ENCODE measurements at places on chromosomes 2 and 18.

DNA sequence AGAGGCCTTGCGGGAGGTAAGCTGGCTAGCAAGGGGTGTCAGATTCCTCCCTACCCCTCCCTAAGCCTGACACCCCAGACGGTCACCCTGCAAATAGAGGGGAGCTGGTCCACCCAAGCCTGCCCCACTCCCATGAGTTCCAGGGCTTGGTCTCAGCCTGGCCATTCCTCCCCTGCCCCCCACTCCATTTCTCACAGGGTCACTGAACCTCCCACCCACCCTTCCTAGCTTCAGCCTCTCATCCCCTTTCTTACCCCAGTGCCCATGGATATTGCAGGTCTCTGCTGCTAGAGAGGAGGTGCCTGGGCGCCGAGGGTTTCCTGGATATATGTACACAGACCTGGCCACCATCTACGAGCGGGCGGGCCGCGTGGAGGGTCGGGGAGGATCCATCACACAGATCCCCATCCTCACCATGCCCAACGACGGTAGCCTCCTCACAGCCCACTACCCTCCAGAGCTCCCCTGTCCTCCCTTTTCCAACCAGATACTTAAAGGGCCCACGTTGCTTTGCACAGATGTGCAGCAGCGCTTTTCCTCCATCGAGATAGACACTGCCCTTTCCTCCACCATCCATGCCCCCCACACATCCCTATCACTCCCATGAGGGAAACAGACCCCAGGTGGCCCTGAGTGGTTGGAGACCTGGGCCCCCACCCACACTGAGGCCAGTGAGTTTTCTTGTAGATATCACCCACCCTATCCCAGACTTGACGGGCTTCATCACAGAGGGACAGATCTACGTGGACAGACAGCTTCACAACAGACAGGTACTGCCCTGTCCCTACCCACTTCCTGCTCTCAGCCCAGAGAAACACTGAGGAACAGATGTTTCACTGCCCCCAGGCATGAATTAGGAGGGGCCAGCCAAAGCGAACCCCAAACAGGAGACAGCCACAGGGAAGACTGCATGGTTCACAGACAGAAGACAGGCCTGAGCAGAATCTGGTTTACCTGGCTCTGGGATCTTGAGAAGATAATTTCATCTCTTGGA, 15.2 kb upstream of the ANKRD53 start:
- no peak for DNase-seq

- DNase-seq = no peak
Observed at GRCh38 chr2:105795575-105795934, 50.8 kb downstream of the NCK2 start.

- no peak for DNase-seq
Observed at GRCh38 chr2:174617120-174617519, 19.5 kb upstream of the WIPF1 start.

DNA sequence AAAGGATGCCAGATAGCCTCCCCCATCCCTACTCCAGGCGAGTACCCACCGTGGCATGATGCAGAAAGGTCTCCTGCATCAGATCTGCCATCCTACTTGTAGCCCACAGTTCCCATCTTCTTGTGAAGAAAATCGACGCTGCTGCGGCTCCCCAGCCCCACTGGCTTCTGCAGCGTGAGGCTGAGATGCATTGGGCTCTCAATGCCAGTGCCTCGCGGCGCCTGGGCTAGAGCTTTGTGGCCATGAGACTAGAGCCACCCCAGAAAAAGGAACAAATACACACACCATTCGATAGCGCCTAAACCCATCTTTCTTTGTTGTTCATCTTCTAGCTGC, 2.8 kb downstream of the NOL4 start:
- DNase-seq = no peak

DNA sequence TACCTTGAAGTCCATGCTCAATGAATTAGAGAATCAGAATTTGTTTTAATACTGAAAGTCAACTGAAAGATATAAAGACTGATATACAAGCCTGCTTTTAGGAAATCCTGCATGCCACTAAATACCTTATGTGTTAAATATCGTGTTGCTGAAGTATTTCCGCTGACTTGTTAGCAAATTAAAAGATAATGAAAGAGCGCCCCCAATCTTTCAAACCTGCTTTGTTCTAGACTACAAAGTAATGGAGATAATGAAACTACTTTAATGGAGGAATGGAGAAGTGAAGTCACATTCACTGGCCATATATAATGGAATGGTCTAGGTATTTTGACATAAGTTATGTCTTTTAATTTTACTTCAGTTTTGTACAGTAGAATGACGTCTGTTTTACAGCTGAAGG, 95.7 kb downstream of the ASXL3 start:
- DNase-seq = no peak

GRCh38 chr2:157443795-157444640, at the start of gene CYTIP:
Gene CYTIP, minus strand, starts transcription at chr2:157444089. Its CDS starts 69 bp downstream, at chr2:157444020.
- peak; percentile 51 for DNase-seq

DNA sequence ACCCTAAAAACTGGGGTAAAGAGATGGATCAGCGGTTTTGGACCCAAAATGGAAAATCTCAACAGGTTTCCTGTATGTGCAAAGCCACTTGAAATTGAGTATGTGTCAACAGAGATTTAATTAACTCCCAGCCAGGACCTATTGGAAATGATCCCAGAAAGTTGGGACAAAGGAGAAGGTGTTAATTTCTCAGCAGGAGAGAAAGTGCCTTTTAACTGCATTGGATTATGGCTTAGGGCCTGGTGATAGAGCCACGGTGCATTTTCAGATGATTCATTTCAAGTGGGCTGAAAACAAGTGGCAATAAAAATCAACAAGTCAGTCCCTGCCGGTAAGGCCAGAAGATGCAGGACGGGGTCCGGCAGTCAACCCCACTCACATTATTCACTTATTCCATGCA, 80.2 kb upstream of the BCL11A start:
- DNase-seq = no peak

- no peak for DNase-seq
Observed at GRCh38 chr2:69709290-69709689, 32.6 kb upstream of the ANXA4 start.

DNA sequence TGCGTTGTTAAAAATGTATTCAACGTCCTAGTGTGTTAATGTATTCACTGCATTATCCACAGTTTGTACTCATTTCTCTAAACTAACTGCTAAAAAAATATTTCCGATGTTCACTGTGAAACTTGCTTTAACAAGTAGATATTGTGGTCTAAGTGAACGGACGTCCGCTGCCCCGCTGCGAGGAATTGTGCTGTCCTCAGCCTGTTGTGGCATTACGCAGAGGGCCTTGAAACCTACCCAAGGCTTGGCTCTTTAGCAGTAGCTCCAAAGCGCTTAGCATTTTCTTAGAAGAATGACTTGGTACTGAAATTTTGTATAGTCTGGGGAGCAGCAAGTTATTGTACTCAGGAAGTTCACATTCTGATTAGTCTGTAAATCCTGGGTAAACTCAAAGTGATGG, 136.5 kb upstream of the SP5 start:
- DNase-seq = no peak

- DNase-seq = no peak
Observed at GRCh38 chr2:20352581-20353216, 2.1 kb upstream of the PUM2 start.

DNA sequence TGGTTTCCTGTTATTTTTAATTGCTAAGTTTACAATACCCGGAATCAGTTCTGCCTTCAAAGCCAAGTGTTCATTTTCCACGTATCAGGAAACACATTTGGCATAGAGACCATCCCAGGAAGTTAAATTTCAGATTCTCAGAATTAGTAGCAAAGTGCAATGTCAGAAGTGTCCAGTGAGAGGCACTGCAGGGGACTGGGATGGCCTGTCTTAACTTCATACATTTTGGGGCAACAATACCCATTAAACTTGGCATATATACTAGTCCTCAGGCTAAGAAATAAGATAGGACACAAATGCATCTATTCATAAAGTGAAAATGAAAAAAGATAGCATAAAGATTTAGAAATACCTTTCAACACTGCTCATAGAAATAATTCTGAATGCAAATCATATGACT, 1.5 kb upstream of the IL1RL2 start:
- no peak for DNase-seq

- DNase-seq = no peak
Observed at GRCh38 chr2:30869988-30870387, 62.7 kb upstream of the CAPN13 start.

DNA sequence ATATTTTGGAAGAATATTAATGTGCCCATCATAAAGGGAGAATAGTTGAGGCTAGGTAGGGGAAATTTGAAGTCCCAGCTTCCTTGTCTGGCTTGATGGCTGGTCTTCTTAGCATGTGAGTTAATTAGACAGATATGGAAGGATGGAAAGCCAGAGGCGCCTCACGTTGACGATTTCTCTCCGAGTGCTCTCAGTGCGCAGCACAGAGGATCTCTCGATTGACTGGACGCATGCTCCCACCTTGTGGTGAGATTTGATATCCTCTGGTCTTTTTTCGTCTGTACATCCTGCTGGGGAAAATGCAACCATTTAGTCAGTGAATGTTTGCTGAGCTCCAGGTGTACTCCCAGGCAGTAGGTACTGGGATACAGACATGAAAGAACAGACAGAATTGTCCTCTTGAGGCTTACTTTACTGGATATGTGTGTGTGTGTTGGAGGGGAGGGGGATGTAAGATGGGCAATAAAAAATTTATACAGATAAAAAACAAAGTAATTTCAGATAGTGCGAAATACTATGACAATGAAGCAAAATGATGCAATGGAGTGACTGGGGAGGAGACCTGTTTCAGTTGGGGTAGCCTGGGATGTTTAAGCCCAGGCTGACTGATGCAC, 66.9 kb upstream of the ZNG1B start:
- peak; percentile 60 for DNase-seq

GRCh38 chr18:44805176-44805575, 124.5 kb downstream of the SETBP1 start:
- DNase-seq = no peak

GRCh38 chr2:123720760-123721159, 304.3 kb upstream of the CNTNAP5 start:
- no peak for DNase-seq

DNA sequence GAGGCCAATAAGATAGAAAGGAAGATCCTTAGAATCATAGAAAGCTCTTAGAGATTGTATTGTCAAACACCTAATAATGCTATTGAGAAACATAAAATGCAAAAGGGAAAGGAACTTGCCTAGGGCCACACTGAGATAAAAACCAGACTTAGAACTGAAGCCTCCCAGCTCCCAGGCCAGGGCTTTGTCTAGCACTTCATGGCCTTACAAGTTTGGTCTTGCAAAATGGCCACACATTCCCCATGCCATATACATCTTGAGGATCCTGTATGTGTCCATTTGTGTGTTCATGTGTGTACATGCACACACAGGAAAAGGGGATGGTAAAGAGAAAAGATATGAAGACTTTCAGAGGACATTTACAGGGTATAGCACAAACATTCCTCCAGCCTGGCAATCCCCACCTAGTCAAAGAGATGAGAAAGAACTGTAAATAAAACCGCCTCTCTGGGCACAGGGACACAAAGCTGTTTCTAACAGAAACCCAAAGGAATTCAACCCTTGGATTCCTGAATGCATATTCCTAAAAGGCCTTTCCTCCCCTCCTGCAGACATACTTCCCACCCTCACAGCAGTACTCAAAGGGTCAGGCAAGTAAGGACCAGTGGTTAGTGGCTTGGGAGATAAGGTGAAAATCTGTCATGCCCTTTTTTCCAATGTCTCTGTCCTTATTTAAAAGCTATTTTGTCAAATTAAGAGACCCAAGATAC, 99.7 kb upstream of the KLHL29 start:
- DNase-seq = no peak

DNA sequence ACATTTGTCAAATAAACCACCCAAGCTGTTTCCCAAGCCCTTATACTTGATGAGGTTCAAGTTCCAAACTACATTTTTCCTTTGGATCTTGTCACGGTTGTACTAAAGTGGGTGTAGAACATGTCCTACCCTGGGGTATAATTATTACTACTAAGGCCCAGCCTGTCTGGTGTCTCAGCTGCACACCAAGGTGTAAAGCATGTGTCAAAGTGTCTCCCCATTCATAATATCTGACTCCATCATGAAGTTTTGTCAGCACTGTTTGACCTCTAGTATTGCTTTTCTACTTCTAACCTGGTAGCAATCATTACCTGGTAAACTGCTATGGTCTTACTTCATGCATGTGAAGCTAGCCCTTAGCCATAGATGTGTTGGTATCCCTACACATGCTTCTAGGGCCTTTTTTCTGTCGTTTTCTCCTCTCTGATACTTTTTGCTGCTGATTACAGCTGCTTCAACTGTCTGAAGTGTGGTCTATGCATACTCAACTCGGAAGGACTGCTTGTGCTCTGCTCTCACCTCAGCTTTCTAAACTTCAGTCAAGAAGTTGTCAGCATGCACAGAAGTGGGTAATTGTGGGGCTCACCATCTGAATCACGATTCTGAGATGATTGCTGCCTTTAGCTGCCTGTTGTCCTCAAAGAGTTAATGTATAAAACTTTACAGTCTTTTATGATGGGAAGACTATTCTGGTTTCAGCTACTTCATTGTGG, 445.7 kb upstream of the TRIB2 start:
- DNase-seq = peak; percentile 14

- DNase-seq = no peak
Observed at GRCh38 chr2:210667711-210668110, 111.3 kb downstream of the CPS1 start.

- DNase-seq = no peak
Observed at GRCh38 chr18:41948544-41949110, 6.4 kb upstream of the PIK3C3 start.

DNA sequence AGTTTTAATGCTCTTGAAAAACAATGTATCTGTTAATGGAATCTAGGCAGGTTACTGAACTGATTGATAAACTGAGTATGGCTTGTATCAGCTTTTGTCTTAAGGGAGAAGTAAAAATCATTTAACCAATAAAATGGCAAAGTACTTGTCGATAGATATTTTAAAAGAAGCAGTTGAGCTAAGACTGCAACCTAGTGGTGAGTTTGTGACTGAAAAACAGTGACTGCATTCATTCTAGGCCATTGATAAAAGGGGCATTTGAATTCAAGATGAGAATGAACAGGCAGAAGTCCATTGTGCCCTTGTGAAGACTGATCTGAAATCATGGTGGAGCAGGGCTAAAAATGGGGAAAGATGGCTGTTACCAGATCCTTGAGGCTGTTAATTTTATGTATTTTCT, 59.4 kb upstream of the MSTN start:
- DNase-seq = no peak

DNA sequence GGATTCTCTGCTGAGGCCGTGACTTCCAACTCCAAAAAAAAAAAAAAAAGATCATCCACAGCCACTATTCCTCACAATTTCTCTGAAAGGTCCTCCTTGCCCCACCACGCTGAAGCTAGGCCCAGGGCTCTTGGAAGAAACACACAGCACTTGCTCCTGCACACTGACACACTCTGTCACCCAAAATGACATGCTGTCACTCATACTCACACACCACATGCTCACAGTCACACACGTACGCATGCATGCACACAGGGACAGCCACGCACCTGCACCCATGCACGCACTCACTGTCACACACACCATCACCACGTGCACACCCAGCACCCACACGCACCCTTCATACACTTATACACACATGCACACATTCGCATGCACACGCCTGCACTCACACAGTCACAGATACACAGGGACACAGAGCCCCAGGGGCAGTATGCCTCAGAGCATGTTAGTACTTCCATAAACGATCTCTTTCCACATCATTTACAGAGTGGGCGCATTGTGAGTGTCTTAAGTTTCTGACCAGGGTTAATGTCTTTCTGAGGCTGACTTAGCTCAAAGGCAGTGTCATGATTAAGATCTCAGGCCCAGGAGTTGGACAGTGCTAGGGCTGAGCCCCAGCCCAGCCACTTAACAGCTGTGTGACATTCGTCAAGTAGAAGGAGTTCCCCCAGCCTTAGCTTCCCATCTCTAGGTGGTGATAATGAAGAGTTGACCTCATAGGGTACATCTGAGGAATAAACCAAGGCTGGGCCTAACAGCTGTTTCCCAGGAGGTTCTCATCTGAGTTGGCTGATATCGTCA, 93.4 kb downstream of the GLI2 start:
- no peak for DNase-seq
